Amniotic stem cell (primary cell): ENCODE measurements at places on chromosomes 6 and 20.

DNA sequence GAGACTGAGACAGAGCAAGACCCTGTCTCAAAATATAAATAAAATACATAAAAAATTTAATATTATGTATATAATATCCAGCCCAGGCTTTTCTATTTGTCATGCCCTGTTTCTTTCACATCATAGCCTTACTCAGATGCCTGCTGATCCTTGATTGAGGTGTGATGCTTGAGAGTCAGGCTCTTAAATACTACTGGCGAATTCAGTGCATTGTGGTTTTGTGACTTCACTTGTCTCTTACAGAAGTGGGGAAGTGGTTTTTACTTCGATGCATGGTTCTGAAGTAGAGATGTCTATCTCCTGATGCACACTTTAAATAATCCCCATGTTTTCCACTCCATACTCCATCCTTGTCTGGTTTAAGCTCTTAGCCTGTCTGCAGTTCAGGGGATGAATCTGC, 29.1 kb downstream of the ASXL1 start:
- no peak for DNase-seq

DNA sequence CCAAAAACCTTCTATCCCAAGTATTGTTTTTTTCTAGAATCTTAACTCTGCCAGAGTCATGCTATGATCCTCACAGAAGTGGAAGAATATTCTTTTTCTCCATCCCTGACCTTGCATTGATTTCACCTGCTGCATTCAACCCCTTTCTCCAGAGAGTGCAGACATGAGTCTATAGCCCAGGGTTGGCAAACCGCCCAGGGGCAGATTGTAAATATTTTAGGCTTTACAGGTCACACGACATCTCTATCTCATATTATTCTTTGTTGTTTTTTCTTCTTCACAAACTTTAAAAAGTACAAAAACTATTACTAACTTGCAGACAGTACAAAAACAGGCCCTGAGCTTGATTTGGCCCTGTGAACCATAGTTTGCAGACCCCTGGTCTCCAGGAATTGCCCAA, 112.1 kb upstream of the ASF1A start:
- DNase-seq = no peak

- DNase-seq = no peak
Measured at GRCh38 chr6:72911463-72912155, 289.7 kb downstream of the KCNQ5 start.

DNA sequence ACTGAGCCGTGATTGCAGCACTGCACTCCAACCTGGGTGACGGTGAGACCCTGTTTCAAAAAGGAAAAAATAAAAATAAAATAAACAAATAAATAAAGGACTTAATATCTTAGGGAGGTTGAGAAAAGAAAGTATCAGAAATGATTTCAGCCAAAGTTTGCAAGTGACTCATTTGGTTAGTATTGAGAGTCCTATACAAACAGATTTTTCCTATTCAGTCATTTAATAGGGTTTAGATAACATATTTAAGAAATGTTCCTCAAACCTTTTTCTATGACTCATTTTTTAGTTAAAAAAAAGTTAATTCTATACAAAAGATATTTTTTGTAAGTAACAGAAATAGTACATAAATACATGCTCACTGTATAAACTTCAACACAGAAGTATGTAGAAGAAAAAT, 235.1 kb downstream of the GJA1 start:
- no peak for DNase-seq

GRCh38 chr20:34123309-34123708, 11.3 kb upstream of the EIF2S2 start:
- DNase-seq = no peak

- DNase-seq = no peak
Measured at GRCh38 chr6:119334535-119335264, 14.9 kb downstream of the MAN1A1 start.

GRCh38 chr6:76708641-76709331, 636.3 kb upstream of the IMPG1 start:
- no peak for DNase-seq

DNA sequence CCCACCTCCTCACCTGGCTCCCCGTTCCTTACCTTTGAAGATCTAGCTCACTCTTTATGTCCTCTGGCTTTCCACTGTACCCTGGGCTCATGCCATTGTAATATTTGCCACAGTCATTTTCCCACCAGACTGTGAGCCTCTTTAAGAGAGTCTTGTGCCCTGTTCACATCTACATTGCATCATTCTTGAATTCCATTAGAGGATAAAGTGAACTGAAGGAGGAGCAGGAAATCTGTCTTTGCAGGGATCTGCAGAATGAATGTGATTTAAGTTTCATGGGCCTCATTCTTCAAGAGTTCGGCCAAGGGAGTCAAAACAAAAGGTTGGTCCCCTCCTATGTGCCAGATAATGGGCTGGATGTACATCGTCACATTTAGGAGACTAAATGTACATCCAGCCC, 272.6 kb upstream of the CITED2 start:
- DNase-seq = no peak

DNA sequence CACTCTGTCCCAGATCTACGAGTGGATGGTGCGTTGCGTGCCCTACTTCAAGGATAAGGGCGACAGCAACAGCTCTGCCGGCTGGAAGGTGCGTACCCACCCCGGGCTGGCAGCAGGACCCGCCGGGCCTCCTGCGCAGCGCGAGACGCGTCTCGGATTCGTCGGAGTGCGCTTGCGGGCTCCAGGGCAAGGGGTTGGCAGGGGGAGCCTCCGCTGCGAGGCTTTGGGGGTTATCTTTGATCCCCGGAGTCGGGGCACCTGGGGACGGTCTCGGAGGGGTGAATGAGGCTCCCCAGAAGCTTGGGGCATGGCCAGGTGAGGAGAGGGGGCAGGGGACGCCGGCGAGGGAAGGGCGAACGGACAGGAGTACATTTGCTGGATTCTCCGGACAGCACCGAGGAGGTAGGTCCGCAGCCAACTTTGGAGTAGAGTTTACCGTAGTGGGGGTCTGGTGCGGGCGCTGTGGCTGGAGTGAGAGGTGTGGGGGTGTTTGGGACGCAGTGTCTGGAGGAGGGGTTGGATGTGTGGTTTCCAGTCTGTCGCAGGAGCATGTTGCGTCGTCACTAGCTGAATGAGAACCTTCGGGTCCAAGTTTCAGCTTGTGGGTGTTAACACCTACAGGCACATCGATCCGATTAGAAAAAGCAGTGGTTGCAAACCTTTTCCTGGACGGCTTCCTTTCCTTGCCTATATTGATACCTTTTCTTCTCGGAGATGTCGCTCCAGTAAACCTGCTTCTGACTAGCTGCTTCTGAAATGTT, 1.2 kb downstream of the FOXO3 start:
- no peak for DNase-seq

DNA sequence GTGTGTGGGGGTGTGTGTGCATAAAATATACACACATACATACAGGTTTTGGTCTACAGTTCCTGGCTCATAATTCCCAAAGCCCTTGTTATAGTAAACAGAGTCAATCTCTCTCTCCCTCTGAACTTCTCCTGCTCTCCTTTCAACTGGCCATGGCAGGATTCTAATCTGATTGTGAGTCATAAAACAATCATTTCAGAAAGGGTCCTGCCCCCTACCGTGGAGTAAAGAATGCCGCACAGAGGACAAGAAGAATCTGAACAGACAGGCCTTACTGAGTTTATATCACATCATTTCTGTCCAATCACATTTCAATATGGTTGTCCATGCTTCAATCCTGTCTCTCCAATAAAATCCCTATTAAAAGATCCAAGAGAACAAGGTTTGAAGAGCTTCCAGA, 416.9 kb downstream of the FRK start:
- DNase-seq = peak; percentile 1

DNA sequence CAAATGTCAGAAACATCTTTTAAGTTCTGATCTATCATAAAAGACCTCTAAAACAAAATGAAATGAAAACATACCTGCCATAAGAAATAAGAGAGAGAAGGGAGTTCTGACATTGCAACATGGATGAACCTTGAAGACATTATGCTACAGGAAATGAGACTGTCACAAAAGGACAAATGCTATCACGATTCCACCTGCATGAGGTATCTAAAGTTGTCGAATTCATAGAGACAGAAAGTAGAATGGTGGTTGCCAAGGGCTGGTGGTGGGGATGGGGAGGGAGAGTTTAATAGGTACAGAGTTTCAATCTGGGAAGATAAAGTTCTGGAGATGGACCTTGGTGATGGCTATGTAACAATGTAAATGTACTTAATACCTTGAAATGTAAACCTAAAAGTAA, 3.3 kb downstream of the EZR start:
- no peak for DNase-seq

DNA sequence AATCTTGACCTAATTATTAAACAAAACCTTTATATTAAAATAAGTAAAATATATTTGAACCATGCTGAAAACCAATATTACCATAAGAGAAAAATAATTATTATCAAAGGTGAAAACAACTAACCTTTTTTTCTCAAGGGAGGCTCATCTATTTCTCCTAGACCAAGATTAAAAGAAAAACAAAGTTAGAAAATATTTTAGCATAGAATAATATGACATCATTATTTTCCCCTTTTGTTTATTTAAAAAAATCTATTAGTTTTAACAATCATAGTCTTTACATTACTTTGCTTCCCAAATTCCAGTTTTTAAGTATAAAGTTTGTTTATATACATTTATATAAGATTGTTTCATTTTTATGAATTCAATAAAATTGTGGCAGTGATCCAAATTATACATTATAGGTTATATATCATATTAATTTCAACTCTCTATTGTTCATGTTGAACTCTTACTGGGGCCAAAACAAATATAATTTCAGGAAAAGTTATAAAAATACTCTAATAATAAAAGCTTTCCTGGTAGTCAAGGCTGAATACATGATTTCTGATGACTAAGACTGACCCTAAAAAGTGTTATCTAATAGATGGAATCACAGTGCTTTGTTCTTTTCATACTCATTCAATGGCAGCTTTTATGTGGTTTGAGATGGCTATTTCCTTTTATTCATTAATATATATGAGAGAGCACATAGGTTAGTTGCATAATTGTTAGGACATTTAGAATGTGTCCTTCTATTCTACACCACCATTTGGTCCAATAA, 89.4 kb downstream of the TRDN start:
- no peak for DNase-seq

DNA sequence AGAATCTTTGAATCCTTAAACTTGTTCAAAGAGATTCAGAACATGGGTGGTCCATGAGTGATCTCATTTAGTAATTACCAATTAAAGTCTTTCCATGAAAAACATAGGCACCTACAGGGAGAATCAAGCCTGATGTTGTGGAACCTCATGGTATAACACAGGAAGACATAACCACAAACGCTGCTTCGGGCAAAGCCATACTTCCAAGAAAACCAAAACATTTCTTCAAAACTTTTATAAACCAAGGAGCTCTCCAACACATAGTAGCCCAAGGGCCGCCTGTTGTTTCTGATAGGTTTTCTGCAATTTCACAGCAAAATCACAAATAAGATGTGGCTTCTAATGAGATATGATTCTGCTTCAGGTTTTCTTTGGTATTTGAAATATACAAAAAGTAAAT, 2.5 kb downstream of the CHD6 start:
- DNase-seq = no peak

- no peak for DNase-seq
Measured at GRCh38 chr6:20712011-20712410, 177.8 kb downstream of the CDKAL1 start.

GRCh38 chr6:36625158-36625919, 31.2 kb downstream of the SRSF3 start:
- no peak for DNase-seq

DNA sequence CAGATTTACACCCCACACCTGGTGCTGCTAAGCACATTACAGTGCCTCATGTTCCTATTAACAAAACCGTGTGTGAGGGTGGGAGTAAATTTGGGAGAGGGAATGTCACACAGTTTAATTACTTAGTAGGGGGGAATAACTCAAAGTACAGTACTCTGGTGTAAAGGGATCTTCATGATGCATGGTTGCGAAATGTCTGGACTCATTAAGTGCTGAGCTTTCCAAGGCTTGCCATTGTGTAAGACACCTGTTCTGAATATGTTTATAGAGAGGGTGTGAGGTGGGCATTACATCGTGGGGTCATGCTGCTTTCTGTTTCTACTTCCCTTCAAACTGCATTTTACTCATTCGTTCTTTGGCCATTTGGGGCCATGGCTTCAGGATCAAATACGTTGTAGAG, 181.2 kb downstream of the ADGRG6 start:
- no peak for DNase-seq

DNA sequence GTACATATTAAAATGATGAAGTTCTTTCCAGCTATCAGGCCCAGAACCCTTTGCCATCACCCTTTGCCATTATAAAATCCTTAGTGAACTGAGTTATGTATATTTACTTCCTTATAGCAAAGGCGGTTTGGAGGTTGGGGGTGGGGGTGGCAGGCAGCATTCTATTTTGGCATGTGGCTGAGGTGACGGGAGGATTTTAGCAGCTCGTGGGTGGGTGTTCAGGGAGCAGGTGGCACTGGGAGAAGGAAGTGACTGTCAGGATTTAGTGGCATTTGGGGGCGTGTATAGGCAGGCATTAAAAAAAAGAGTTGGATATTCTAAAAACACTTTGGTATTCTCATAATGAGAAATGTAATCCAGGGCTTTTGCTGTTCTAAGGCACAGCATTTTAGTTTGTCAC, 150.7 kb downstream of the RIMS1 start:
- DNase-seq = no peak

GRCh38 chr6:170290296-170291128, at the start of gene DLL1:
DLL1 (minus strand) TSS chr6:170291078; CDS start chr6:170290139, 939 bp downstream.
- no peak for DNase-seq

DNA sequence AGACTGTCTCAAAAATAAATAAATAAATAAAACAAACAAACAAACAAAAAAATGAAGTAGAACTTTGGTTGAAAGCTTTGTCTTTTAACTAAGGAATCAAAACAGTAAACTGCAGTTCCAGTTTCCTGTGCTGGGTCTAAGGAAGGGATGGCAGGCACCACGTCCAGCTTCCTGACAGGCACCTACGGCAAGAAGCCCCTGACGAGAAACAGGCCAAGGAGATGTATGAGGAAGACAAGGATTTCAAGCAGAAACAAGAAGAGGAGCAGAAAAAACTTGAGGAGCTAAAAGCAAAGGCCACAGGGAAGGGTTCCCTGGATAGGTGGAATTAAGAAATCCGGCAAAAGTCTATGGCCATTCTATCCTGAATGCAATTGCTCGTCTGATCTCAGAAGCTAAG, 8.8 kb downstream of the SNX3 start:
- DNase-seq = no peak

GRCh38 chr6:1629316-1629715, 19.6 kb downstream of the FOXC1 start:
- no peak for DNase-seq

DNA sequence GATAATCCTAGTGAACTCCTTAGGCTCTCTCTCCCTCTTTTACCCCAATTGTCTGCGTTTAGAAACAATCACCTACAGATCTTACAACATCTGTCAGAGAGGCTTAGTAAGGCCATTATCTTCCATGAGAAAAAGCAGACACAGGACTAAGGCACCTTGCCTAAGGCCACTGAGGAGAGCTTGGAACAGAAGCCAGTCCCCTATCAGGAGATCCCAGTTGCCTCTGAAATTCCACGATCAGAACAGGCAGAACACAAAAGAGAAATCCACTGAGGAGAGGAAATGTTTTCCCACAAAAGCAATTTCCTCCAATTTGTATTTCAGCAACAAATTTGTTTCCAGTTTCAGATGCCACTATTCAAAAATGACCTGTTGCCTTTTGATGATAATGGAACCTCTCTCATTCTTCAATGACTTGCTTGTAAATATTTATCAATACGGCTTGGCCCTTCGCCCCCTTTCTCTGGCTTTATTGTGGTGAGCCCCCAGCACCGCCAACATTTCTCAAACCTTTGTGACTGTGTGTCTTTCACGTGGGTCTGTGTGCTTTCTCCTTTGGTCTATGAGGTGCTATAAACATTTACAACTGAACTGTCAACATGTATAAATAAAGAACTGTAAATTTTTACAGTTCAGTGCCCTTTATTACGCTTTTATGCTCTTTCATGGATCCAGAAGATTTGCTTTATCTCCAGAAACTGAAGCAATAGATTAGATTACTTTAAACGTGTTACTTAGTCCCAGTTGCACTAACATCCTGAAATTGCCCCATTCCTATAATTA, 187.8 kb upstream of the PHACTR1 start:
- DNase-seq = no peak
